ENCODE measurements at places on chromosomes 2 and 18.

DNA sequence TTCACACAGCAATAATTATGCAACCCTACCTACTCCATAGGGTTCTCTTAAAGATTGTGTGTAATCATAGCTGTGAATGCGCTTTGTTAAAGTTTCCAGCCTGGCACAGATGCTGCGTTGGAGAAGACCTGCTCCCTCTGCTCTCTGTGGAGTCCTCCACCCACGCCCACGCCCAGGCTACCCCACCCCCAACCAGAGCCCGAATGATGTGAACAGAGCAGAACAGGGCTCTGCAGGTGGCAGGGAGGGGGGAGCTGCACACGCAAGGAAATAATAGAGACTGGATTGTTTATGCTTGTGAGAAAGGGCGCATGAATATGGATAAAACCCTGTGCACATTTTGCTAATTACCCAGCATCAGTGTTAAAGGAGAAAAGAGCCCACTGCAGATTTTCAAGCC, 447.5 kb downstream of the BCL11A start:
- no peak for DNase-seq

DNA sequence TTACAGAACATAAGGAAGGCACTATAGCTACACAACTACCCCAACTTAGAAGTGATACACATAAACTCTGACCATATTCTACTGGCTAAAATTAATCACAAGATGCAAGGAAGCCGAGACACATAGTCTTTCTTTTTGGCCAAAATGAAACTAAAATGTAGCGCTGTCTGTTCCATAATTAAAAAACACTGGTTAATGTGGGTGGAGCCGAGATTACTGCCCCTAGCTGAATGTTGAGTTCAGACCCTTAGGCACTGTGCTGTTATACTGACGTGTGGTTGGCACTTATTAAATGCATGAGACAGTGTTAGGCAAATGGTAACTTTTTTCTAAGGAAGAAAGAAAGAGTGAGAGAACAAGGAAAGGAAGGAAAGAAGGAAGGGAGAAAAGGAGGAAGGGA, 254.6 kb upstream of the RND3 start:
- DNase-seq = no peak

GRCh38 chr2:192390401-192390800, 195.7 kb upstream of the TMEFF2 start:
- no peak for DNase-seq

- DNase-seq = no peak
These were observed 400.0 kb downstream of the ARHGAP15 start for GRCh38 chr2:143529118-143529720.

DNA sequence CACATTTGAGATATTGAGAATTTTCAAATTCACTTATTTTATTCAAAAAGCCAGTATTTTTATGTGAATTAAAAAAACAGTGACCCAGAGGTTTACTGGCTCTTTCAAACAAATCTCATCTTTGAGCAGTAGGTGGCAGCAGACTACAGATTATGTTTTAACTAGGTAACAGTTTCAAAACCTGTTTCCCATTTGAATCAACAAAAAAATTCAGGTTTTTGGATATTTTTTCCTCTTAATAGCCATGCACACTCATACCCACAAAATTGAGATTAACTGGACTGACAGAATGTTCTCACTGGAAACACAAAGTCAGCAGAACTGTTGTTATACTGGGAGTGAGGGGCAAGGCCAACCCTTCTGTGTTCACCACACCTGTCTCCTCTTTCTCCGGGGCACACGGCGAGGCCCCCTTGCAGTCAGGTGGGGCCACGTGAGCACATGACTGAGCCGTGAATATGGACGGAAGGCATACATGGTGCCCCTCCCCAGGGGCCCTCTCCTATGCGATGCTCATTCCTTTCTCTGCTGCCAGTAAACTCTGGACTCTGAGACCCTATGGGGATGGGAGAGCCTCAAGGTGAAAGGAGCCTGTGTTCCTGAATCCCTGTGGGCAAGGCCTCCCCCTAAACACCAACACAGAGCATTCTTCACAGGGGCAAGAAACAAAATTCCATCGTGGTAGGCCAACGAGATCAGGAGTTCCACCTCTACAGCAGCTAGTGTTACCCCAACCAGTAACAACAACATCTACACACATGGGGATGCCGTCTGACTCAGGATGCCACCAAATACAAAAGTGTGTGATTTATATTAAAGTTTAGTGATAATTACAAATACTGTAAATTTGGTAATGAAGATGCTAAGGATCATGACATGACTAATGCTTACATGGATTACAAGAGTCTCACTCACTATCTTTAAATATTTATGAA, 80.4 kb downstream of the LPIN2 start:
- DNase-seq = no peak

DNA sequence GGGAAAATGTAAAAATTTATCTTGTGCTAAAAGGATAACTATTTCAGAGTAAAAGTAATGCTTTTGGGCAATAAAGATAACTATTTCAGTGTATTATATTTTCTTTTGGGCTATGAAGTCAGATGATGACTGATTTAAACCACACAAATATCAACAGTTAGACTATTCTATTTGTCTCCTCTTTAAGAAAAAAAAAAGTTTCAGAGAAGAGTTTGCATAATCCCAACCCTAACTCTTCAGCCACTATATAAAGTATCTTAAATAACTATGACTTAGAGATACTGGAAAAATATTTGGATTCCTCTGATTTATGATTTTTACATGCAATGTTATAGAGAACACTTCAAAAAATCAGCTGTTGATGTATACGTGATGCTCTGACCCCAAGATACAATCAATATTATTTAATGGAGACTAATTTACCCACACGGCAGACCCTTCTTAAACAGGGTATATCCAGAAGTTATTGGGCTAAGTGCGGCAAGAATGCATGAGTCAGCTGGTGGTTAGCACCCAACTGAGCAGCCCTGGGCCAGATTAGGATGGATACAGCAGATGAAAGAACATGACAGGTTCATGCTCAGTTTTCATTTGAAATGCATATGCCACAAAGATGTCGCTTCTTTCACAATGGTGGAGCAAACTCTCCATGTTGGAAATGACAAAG, 279.0 kb downstream of the AFF3 start:
- no peak for DNase-seq

- DNase-seq = no peak
These were observed 80.8 kb downstream of the ANKRD44 start for GRCh38 chr2:197229509-197230443.

- no peak for DNase-seq
These were observed 125.1 kb upstream of the CDH19 start for GRCh38 chr18:66728951-66729350.

GRCh38 chr18:45926085-45926484, 41.0 kb downstream of the EPG5 start:
- no peak for DNase-seq

DNA sequence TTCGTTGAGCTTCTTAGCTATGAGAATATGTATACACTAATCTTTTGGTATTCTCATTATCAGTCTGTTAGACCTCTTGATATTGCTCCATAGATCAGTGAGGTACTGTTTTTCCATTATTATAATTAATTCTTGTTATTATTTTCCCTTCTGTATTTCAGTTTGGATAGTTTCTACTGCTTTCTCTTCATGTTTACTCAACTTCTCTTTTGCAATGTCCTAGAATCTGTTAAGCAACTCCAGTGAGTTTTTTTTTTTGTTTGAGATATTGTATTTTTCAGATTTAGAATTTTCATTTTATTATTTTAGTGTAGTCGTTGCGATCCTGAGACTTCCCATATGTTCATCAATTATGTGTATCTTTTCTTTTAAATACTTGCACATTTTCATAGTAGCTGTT, 260.8 kb downstream of the SETBP1 start:
- DNase-seq = no peak

GRCh38 chr2:12536976-12537375, 179.8 kb upstream of the TRIB2 start:
- DNase-seq = no peak

DNA sequence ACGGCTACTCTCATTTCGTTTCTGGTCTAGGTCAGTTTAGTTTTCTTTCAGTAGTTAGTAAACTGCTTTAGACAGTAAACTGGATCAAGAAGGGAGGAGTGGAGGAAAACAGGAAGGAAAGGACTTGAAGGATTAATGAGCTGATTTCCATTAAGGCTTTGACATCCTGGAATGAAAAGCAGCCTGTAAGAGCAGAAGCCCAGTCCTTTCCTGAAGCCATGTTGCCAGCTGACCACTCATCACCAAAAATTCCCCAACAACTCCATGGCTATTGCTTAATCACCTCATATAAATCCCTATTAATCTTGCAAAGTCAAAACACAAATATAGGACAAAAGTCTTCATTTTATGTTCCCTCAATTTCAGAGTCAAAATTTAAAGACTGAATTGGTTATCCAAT, 113.7 kb upstream of the ZFP36L2 start:
- no peak for DNase-seq

Data from stimulated activated CD8-positive, alpha-beta memory T cell treated with anti-CD3 and anti-CD28 coated beads, Interleukin-15, amount 100 ng/mL, for 4 hours (primary cell).